IMR-90 (cell line): ENCODE measurements at places on chromosomes 4 and X. TPM values are rescaled to one million over a fixed set of nuclear protein-coding genes. Genes with fewer than 3 reads are reported as not detected.

Gene ENAM
- under 0.01 and 0.28 TPM in 2 replicates for total RNA-seq

Gene GSX2
- not detected in 2 replicates for total RNA-seq

Gene LIMCH1
- 2.2 and 2.9 TPM in 2 replicates for total RNA-seq

Gene SPATA18
- total RNA-seq, result 4.7 and 5.0 TPM in 2 replicates

Gene CT45A5
- not detected in 2 replicates for total RNA-seq

Gene KIAA0232
- 19.5 and 23.1 TPM in 2 replicates for total RNA-seq

Gene TCP11X2
- total RNA-seq, result not detected in 2 replicates

Gene DNAAF6
- not detected in 2 replicates for total RNA-seq

Gene SEC24D
- total RNA-seq, result 93.2 and 98.9 TPM in 2 replicates

Gene USP51
- 1.1 and 2.0 TPM in 2 replicates for total RNA-seq

Gene ODAM
- not detected in 2 replicates for total RNA-seq

Gene SHROOM4
- total RNA-seq, result 2.2 TPM in 2 replicates

Gene MGARP
- 35.0 and 44.4 TPM in 2 replicates for total RNA-seq

Gene NUDT11
- total RNA-seq, result 13.8 and 19.2 TPM in 2 replicates

Gene MID2
- 3.3 and 4.7 TPM in 2 replicates for total RNA-seq

Gene DCHS2
- total RNA-seq, result not detected in 2 replicates

Gene MAGEE2
- not detected in 2 replicates for total RNA-seq

Gene ZFP92
- under 0.01 TPM in 2 replicates for total RNA-seq
